Nucleus accumbens (tissue), 56 donors: ENCODE measurements at places on chromosomes 11 and 22.

DNA sequence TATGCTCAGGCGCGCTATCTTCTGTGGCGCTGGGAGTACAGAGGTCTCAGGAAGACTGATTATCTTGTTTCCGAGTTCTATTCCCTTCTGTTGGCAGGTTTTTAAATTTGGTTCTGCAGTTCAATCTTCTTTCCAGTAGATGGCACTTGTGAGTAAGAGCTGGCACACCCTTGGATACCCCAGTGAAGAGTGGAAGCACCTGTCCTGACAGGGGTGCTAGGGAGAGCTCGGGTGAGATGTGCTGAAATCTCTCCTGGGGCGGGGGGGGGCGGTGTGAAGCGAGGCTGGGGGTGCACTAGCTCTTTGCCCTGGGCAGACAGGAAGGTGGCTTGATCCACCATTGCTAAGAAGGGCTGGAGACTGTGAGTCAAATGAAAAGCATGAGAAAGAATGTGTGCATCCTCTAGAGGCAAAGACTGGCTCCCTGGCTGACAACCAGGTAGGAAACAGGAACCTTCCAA is 679.9 kb upstream of the CCDC179 start:
- DNase-seq: no peak

DNA sequence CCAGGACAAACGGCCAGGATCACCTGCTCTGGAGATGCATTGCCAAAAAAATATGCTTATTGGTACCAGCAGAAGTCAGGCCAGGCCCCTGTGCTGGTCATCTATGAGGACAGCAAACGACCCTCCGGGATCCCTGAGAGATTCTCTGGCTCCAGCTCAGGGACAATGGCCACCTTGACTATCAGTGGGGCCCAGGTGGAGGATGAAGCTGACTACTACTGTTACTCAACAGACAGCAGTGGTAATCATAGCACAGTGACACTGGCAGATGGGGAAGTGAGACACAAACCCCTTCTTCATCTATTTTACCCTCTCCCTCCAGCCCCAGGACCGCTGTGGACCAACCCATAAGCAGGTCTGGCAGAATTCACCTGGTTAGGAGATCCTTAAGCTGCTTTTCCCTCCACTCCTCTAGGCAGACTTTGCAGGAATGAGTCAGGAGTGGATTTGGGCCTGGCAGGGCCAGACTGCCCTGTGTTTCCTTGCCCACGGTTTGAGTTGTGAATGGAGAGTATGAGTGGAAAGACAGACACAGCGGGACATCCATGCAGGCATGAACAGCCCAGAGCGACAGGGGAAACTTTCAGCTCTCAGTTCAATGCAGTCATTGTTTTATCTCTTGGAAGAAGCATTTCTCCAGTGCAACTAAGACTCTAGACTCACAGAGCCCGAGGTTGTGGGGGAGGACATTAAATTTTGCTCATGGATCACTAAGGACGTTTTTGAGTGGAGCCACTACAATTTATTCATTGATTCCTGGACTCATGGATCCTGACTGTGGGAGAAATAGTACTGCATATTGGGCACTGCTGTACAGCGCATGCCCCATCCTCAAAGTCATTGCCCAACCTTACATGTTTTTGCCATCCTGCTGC is 75.3 kb upstream of the IGLL5 start:
- DNase-seq: no peak

GRCh38 chr11:75421035-75421602 is 11.9 kb downstream of the KLHL35 start:
- no peak for DNase-seq

DNA sequence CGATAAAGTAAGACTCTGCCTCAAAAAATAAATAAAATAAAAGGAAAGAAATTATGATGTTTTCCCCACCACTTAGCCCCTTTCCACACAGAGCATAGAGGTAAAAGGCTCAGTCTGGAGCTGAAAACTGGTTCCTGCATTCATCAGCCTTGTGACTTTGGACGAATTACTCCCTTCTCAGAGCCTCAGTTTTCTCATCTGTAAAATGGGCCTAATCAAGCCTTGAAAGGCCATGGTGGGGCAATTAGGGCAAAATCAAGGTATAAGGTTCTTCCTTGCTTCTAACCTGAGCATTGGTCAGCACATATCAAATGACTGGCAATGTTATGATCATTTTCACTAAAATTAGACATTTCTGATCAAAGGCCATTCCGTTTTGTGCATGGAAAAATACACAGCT is 417.7 kb downstream of the MN1 start:
- no peak for DNase-seq

- no peak for DNase-seq
These were observed 489.4 kb upstream of the CADM1 start for GRCh38 chr11:115993590-115993989.

DNA sequence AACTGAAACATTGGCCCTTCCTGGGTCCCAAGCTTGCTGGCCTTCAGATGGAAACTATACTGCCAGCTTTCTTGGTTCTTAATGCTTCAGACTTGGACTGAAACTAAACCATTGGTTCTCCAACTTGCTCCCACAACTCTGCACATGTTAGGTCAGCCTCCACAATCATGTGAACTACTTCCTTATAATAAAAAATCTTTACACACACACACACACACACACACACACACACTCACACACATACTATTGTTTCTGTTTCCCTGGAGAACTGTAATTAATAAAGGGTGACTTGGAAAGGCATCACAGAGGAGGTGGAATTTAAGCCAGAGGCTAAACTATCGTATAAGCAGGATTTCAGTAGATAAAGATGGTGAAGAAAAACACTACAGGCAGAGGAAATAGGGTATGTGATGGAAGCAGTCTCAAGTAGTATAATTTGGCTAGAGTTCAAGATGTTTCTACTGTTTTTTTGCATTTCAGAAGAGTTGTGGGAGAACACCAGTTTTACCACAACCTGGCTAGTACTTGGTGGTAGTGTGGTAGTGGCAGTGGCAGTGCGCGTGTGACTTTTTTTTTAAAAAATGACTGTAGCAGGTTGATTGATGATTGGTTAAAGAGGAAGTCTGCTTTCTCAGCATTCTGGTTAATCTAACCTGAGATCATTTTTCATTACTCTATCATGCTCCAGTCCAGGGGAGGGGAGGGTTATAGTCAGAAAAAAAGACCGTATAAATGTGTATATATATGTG is 70.1 kb downstream of the PDE3B start:
- no peak for DNase-seq

- DNase-seq: no peak
These were observed 38.2 kb downstream of the RNF141 start for GRCh38 chr11:10502770-10503169.

DNA sequence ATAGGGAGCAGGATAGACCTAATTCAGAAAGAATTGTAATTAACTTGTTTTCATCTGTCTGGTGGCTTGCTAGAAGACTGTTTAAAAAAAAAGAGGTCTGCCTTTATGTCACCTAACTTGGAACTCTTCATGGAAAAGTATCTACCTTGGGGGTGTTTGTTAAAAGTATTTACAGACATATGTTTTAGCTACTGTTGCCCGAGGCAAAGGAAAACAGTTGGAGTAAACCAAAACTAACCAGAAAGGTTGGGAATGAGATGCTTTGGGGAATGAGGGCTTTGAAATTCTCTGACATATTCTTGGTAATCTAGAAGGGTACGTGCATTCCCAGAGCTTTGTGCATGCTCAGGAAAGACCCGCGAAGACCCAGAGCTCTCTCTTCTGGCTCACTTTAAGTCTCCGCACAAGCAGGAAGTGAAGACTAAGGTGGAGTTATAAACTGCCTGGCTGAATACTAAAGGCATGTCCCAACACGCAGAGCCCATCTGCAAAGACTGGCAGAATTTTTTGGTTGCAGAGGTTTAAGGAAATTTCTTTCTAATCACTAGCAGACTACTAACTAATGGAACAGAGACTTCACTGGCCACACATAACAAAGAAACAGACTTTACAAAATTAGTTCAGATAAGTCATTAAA is 33.2 kb downstream of the HIKESHI start:
- DNase-seq: no peak
